ENCODE measurements at places on chromosomes 11 and 22.

GRCh38 chr22:33124471-33124870 is 66.3 kb upstream of the SYN3 start:
- DNase-seq, result no peak

DNA sequence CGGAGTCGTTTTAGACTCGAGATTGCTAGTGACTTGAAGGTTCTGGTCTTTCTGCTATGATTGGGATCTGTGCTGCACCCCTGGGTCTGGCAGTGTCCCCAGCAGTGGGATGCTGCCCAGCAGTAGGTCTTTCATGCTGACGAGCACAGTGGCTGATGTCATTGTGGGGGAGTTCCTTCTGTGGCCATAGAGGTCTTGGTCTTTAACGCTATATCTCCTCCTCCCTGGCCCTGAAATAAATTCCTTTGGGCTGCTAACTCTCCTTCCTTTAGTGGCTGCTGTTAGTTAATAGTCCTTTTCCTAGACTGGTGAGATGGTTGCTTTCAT is 136.3 kb downstream of the TEAD1 start:
- DNase-seq, result no peak

- DNase-seq, result no peak
Measured at GRCh38 chr11:20844216-20844615, 174.8 kb downstream of the NELL1 start.

DNA sequence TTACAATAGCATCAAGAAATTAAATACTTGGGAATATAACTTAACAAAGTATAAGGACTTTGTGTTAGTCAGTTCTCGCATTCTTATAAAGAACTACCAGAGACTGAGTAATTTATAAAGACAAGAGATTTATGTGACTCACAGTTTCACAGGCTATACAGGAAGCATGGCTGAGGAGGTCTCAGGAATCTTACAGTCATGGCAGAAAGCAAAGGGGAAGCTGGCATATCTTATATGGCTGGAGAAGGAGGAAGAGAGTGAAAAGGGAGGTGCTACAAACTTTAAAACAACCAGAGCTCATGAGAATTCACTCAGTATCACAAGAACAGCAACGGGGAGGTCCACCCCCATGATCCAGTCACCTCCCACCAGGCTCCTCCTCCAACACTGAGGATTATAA is 32.0 kb upstream of the CCDC134 start:
- no peak for DNase-seq

DNA sequence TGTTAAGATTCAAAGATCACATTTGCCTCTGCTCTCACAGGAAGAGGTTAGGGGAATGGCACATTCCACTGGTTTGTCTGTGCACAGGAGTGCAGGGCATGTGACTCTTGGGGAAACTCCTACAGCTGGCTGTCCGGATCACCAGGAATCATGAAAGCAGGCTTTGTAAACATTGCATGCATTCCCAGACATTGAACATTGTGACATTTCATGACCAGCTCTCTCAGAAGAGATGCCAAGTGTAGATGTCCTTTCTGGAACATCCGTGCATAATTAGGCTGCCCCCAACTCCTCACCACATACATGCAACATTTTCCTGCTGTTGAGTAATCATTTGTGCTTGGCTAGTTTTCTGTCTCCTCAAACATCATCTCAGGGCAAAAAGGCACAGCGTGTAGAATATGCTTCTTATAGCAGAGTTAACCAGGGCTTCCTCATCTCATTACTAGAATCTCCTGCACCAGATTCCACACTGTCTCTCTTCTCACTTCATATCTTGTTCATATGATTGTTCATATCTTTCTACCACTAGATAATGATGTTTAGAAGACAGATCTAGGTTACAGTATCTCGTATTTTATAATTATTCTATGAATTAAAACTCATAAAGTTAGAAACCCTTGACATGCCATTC is 694.7 kb downstream of the NTM start:
- no peak for DNase-seq

- DNase-seq, result no peak
Measured at GRCh38 chr11:95247127-95247684, 16.2 kb upstream of the SESN3 start.

DNA sequence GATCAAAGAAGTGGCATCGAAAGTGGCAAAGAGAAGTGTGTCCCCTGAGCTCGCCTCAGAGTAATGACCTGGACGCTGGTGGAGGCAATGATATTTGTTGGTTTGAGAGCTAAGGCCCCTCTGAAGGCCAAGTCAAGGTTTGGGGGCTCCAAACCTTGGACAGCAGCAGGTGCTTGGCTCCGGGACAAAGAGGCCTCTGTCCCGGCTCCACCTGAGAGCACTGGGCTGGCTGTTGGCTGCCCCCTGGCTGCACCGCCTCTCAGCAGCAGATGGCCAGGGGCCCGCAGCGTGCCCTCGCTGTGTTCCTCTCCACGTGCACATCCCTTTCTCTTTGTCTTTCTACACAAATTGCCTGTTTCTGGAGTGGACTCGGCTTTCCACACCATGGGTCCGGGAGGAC is 301.3 kb downstream of the NTM start:
- DNase-seq, result no peak

GRCh38 chr22:40396882-40397281 is 26.5 kb downstream of the SGSM3 start:
- DNase-seq, result no peak

DNA sequence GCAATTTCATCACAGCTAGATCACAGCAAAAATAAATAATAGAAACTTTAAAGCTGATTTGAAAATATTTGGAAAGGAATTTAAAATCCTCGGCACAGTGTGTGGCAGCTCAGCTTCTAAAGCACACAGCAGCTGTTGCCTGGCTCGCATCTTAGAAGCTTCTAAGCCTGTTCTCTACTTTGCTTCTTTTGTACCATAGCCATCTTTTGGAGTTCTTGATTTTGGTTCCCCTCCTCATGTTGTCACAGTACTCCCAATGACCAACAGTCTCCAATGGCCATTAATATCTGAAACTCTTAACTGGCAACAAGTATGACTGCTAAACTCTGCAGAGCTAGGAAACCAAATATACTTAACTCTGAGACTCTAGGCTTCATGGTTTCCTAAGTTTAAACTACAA is 28.8 kb downstream of the CHKA start:
- no peak for DNase-seq

DNA sequence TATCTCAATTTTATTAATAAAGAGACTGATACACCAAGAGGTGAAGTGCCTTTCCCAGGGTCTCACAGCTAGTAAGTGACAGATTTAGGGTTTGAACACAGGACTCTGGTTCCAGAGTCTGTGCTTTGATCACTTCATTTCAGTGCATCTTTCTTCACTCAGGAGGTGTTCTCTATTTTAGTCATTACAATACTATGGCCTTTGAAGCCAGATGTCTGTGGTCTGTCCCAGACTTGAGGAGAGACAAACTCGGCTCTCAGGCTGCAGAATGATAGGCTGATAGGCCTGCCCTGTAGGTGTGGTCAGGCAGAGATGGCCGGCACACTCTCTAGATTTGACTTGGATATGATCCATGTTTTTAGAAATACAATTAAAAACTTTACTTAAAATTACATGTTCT is 478.5 kb upstream of the CCDC90B start:
- DNase-seq, result no peak

DNA sequence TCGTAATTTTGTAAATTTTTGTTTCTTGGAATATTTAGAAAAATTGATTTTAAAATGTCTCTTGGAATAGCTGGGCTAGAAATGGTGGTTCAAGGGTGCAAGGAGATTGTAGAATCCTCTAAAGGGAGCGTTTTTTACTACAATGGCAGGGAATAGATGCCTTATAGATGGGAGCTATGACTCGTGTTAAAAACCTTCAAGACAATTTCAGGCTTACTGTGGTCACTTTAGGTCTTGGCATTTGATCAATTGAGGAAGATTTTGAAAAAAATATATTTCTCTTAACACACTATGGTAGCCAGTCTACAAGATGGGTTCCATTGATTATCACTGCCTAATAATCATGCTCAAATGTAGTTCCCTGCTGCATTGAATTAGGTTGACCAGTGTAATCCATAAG is 25.0 kb downstream of the METTL15 start:
- DNase-seq, result no peak

DNA sequence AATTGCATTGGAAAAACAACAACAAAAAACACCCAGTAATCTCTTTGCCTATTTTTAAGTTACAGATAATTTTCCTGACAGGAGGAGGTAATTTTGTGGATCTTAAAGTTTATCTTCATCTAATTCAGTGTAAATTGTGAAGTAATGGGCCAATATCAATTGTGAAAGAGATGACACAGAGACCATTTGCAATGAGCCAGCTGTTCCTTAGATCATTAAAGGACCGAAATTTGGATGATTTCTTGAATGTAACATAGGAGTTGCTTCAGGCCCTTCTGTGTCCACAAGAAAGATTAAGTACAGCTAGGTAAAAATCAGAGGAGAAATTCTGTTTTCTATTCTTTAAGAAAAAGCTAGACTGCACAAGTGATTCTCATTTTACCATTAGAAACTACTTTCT is 718.5 kb upstream of the ANO3 start:
- DNase-seq, result no peak

DNA sequence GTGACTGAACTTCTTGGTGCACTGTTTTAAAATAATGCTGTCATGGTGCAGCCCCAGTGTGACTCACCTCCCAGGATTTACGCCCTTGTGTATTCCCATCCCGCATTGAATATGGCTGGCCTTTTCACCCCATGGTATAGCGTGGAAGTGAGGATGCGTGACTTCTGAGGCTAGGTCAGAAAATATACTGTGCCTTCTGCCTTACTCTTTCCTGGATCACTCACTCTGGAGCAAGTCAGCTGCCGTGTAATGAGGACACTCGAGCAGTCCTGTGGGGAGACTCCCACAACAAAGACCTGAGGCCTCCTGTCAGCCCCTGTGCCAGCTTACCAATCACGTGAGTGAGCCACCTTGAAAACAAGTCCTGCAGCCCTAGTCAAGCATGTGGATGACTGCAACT is 471.9 kb upstream of the KIRREL3 start:
- DNase-seq, result no peak

DNA sequence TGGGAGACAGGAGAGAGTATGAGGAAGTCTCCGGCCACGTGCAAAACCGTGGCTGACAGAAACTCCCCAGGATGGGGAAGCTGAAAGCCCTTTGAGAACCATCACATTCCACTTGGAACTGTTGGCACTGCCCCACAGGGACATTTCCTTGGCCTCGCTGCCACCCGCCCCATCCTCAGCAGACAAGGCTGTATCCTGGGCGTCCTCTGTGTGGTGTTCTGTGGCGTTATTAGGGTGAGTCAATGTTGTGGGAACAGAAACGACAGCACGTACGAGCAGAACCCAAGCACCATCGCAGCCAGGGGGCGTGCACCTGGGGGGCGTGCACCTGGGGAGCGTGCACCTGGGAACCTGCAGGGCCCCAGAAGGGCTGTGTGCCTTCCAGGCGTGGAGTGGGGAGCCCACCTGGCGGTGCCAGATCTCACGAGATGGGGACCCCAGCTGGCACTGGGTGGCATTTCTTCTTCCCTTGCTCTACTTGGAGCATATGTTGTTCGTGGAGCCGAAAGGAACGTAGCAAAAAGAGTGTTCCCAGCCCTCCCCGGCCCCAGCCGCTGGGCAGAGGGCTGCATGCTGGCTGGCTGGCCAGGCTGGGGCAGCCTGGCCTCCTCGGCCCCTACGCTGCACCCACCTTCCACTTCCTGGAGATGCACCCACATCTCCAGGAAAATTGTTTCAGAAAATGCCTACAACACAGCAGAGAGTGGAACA is 35.4 kb downstream of the NFAM1 start:
- no peak for DNase-seq

DNA sequence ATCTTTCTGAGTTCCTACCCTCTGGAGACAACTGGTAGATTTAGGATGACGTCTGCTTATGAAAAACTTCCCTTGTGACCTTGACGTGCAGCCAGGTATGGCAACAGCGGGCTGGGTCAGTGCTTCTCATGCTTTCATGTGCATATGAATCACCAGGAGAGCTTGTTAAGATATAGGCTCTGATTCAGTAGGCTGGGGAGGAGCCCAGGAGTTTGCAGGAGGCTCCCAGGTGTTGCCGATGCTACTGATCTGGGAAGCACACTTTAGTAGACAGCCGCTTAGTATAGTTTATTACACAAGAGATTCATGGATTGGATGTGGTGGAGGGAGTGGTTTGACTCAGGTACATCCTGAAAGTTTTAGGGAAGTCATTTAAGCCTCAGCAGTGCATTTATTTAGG is 23.8 kb downstream of the DIXDC1 start:
- no peak for DNase-seq

DNA sequence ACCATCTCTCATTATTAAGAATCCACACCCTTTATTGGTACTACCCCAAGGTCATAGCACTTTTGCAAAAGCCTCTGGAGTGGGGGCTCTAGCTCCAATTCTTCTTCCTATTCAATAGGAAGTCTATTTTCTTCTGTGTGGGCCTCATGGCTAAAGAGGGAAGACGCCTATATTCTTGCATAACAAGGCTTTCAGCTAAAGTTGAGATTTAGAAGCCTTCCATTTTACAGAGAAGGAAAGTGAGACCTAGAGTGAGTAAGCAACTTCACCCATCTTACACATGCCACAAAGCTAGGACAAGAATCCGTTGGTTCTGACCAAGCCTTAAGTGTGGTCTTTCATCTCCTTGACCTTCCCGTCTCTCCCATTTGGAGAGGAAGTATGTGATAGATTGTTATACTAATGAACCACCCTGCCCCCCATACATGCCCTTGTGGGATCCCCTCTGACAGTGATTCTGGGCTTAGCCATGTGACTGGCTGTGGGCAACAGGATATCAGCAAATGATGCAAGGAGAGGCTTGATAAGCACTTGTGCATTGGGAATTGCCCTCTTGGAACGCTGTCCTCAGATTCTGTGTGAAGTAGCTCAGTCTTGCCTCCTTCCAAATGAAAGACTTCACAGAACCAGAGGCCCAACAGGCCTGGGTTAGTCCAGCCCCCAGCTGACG is 12.3 kb downstream of the BACE1 start:
- DNase-seq, result no peak

All from stimulated activated CD4-positive, alpha-beta T cell treated with anti-CD3 and anti-CD28 coated beads, Interleukin-12 subunit alpha, Interleukin-12 subunit beta, amount 100 ng/mL, for 4 hours (primary cell).